Esophagus squamous epithelium (tissue), 5 donors: ENCODE measurements at places on chromosomes 4 and X.

DNA sequence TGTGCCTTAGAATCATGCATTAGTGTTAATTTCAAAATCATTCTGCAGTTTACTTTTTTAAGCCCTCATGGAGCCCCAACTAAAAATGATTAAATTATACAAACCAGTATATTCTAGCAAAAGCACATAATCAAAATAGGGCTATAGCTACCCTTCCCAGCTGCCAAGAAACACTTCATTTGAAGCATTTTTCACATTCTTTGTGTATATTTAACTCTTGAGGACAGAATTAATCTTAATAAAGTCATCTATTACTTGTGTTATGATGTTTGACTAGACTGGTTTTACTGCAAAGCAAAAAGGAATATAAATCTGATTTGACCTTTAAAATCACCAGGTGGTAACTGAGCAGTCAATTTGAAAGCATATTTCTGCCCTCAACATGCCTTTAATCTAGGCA is 145.1 kb downstream of the PRDM5 start:
- no peak for DNase-seq
- H3K27ac ChIP-seq = no peak overlapping the region
- no peaks in the 10 kb centered on the region for H3K4me1 ChIP-seq
- H3K4me3 ChIP-seq = no peak overlapping the region
- no peaks in the 10 kb centered on the region for H3K36me3 ChIP-seq

DNA sequence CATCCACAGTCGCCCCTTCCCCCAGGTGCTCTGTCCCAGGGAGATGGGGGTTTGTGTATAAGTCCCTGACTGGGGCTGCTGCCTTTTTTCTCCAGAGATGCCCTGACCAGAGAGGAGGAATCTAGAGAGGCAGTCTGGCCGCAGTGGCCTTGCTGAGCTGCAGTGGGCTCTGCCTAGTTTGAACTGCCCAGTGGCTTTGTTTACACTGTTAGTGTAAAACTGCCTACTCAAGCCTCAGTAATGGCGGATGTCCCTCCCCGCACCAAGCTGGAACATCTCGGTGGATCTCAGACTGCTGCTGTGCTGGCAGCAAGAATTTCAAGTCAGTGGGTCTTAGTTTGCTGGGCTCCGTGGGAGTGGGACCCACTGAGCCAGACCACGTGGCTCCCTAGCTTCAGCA is 102.6 kb upstream of the GIMD1 start:
- no peak overlapping the region for H3K27ac ChIP-seq
- no peak for DNase-seq
- H3K36me3 ChIP-seq = no peaks in the 10 kb centered on the region
- no peaks in the 10 kb centered on the region for H3K27me3 ChIP-seq

DNA sequence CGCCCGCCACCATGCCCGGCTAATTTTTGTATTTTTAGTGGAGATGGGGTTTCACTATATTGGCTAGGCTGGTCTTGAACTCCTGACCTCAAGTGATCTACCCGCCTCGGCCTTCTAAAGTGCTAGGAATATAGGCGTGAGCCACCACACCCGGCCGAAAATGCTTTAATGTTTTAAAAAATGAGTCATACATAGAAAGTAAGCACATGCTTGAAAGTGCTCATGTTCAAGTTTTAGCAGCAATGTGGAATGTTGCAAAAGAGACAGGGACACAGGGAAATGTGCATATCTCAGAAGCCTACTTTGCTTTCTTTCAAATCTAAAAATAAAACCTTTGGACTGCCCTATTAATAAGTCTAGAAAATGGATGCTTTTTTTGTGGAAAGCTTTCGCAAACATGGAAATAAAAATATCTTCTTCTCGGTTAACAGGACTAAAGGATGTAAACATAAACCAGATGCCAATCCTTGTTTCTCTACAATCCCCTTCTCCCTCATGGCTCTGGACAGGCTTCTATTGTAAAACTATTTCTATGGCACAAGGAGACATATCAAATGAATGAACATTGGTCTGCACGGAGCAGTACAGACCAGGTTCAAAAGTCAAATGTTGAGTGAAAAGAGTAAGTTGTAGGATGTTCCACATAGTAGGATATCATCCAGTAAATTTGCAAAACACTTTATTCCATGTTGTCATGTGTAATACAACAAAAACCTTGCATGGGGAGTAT is 15.0 kb downstream of the MECP2 start:
- peak overlapping the region; percentile 41 for H3K27ac ChIP-seq
- DNase-seq = no peak
- H3K27me3 ChIP-seq = no peaks in the 10 kb centered on the region

DNA sequence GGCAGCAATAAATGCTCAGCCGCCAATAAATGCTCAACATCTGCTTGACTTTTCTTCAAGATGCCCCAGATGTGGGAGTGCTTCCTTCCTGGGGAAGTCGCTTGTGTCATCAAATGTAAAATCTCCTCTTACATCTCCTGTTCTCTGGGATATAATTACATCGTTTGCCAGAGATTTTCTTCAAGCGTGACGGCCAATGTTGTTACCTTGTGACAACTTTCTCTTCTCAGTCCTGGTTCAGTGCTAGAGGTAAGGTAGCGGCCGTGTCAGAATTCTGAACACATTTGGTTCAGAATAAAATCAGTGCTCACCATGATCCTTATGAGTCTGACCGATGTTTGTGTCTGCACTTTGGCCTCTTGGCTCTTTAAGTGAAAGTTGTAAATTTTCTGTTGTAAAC is 102.5 kb downstream of the ASMT start:
- H3K27ac ChIP-seq = no peak overlapping the region
- DNase-seq = no peak
- H3K27me3 ChIP-seq = no peaks in the 10 kb centered on the region
- no peaks in the 10 kb centered on the region for H3K36me3 ChIP-seq
- no peaks in the 10 kb centered on the region for H3K4me1 ChIP-seq

GRCh38 chrX:19237901-19238300 is 105.8 kb upstream of the PDHA1 start:
- H3K36me3 ChIP-seq = no peaks in the 10 kb centered on the region
- no peaks in the 10 kb centered on the region for H3K27me3 ChIP-seq
- no peak for DNase-seq
- H3K4me1 ChIP-seq = no peaks in the 10 kb centered on the region

GRCh38 chr4:11495818-11496217 is 67.1 kb upstream of the HS3ST1 start:
- H3K27ac ChIP-seq = peak overlapping the region; percentile 73
- DNase-seq = no peak
- H3K36me3 ChIP-seq = no peaks in the 10 kb centered on the region
- H3K4me1 ChIP-seq = peaks cover 9% of the 10 kb centered on the region
- no peak overlapping the region for H3K4me3 ChIP-seq

DNA sequence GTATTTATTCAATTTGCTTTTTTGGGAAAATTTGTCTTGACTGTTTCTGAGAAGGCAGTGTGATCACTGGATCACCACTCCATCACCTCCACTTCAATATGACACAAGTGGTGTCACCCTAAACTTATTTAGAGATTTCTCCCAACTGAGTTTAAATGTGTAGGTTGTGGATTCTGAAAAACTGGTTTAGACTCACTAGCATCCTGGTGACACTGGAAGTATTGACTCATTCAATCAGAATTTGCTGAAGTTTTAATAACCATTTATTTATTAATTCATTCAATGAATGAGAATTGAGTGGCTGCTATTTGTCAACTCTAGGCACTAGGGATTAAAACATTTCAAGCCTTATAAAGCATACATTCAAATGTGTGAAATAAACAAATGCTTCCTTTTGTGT is 819.1 kb upstream of the EPHA5 start:
- no peak overlapping the region for H3K27ac ChIP-seq
- no peak overlapping the region for H3K4me3 ChIP-seq
- DNase-seq = no peak
- H3K4me1 ChIP-seq = no peaks in the 10 kb centered on the region
- no peaks in the 10 kb centered on the region for H3K36me3 ChIP-seq
- no peaks in the 10 kb centered on the region for H3K27me3 ChIP-seq

DNA sequence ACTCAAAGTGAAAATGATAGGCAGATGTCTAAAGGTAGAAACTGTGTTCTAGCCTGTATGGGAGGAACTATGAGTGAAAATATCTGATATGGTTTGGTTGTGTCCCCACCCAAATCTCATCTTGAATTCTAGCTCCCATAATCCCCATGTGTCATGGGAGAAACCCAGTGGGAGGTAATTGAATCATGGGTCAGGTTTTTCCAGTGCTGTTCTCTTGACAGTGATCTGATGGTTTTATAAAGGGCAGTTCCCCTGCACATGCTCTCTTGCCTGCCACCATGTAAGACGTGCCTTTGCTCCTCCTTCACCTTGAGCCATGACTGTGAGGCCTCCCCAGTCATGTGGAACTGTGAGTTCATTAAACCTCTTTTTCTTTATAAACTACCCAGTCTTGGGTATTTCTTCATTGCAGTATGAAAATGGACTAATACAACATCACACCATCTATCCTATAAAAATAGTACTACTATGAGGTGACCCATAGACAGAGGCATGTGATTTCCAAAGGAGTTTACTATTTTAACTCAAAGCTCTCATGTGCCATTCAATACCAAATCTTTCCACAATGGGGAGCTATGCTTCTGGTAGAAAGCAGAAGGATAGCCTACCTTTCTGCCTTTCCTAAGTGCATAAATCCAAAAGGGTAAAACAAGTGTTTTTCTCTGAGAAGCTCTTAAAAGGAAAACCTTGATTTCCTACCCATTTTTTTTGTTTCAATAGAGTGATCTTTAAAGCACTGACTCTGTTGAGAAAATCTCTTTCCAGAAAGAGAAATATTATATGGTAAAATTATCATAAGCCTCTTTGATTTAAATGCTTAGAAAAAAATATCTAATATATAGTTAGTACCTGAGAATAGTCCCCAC is 38.8 kb downstream of the SEC31A start:
- H3K27me3 ChIP-seq = no peaks in the 10 kb centered on the region
- H3K4me1 ChIP-seq = peaks cover 6% of the 10 kb centered on the region
- no peak overlapping the region for H3K4me3 ChIP-seq
- no peak overlapping the region for H3K27ac ChIP-seq
- H3K36me3 ChIP-seq = peaks cover 30% of the 10 kb centered on the region

GRCh38 chrX:106742193-106742592 is 15.7 kb downstream of the RNF128 start:
- H3K4me3 ChIP-seq = no peak overlapping the region
- H3K36me3 ChIP-seq = no peaks in the 10 kb centered on the region
- H3K4me1 ChIP-seq = no peaks in the 10 kb centered on the region
- H3K27me3 ChIP-seq = no peaks in the 10 kb centered on the region
- DNase-seq = no peak
